ENCODE measurements at places on chromosomes 6 and 20.

DNA sequence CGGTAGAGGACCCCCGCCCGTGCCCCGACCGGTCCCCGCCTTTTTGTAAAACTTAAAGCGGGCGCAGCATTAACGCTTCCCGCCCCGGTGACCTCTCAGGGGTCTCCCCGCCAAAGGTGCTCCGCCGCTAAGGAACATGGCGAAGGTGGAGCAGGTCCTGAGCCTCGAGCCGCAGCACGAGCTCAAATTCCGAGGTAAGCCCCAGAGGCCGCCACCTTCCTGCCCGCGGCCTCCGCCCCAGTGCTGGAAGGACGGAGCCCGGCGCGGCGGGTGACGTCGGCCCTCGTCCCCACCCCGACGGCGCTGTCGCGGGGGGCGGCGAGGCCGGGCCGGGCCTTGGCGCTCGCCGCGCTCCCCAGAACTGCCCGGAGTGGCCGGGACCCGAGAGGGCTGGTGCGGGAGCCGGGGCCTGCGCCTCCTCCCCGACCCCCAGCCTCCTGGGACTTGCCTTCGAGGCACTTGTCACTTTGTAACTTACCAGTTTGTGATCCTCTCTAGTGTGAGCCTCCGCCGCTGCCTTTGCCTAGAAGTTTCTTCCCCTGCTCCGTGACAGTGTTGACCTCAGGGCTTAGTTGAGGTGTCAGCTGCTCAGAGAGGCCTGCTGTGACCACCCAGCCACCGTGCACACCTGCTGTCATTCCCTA is 417 bp downstream of the VAPB start:
- no peak for DNase-seq

DNA sequence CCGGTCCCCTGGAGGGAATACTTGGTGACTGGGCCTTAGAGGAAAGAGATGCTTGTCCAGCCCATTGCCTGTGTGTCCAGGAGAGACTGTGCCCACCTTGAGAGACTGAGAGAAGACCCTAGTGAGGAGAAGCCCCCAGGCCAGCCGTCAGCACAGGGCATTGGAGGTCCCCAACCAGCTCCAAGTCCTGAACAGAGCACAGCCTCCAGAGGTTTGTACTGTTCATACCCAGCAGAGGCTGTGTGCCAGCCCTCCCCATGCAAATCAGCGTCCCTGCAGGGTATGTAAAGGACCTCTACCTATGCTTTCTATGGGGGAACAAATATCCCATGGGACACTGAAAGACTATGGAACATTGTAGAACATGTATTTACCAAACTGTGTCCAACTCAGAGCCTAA is 8.4 kb downstream of the HLA-E start:
- DNase-seq = no peak

GRCh38 chr6:9511157-9511556 is 903.7 kb downstream of the TFAP2A start:
- no peak for DNase-seq

DNA sequence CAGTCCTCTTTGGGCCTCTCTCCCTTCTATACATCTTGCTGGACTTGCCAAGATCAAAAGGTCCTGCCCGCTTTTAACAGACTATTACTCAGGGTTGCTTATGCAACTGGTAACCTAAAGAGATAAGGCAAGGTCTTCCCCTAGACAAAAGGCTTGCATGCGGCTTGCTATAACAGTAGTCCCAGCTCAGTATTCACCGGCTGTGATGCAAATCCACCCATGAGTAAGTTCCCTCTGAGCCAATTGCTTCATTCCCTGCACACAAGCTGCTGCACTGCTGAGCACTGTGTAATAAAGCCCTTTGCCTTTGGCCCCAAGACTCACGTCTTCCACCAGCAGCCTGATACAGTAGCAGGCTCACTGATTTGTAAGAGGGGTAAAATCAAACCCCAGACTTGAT is 363.8 kb downstream of the PRKN start:
- no peak for DNase-seq

- no peak for DNase-seq
These were observed 350.5 kb downstream of the NRN1 start for GRCh38 chr6:5656226-5656625.

DNA sequence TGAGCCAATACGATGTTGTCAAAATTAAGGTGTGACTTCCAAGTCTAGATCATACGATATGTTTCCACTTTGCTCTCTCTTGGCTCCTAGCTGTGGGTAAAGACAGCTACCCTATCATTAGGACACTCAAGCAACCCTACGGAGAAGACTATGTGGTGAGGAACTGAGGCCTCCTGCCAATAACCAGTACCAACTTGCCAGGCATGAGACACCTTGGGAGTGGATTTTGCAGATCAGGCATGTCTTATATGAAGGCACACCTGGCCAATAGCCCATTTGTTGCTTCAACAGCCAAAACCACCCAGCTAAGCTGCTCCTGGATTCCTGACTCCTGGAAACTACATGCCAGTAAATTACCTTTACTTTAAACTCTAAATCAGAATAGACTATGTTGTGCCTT is 863.4 kb downstream of the DHX35 start:
- DNase-seq = no peak

GRCh38 chr6:30350524-30350923 is 5.6 kb downstream of the RPP21 start:
- DNase-seq = no peak

- DNase-seq = peak; percentile 39
These were observed 65.6 kb upstream of the KIF13A start for GRCh38 chr6:18053078-18053477.

DNA sequence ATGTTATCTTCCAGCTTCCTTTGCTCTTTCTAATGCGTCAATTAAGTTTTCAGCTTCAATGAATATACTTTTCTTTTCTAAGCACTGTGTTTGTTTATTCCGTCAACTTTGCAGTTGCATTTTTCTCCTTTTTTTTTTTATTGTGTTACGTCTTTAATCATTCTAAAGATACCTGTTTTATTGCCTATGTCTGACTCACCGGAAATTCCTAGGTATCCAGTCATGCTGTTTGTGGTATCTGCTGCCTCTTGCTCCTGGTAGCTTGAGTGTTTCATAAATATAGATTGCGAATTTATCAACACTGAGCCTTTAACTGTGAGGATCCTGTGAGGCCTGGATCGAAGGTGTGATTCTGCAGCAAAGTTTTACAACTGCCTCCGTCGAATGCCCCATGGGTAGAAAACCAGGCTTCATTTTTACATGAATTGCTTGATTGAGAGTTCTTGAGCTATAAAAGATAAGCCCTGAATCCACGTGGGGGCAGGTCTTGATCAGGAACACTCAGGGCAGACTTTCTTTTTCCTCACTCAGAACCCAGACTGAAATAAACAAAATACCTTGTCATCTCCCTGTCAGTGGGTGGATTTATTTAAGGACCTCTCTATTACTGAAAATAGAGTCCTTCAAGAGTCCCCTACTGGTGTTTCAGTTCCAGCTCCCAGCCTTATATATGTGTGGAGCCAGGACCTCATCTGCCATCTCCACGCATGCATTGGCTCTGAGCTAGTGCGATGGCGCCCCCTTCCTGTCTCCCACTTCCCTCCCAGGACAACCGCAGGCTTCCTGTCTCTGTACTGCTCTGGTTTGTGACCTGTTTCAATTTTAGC is 60.1 kb upstream of the LRRC1 start:
- peak; percentile 75 for DNase-seq

GRCh38 chr6:56690519-56691285 is 48.0 kb upstream of the DST start:
- DNase-seq = no peak

DNA sequence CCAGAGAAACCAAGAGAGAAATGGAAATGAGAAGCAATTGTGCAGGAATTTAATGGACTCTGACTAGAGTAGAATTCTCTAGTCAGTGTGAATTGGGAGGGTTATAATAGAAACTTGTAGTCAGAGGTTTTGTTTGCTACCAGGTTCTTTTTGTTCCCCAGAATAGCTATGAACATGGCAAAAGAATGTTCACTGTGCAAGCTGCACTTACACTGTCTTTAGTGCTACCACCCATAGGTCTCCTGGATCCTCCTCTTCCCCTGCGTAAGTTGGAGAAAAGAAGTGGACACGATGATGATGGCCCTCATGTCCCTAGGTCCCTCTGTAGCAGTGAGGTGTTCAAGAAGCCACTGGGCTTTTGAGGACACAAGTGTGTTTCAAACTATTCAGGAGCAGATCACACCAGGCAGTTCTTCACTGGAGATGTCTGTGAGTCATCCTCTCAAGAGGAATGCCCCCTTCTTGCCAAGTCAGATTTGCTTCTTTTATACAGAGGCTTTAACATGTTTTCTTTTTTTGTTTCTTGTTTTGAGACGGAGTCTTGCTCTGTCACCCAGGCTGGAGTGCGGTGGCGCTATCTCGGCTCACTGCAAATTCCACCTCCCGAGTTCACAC is 47.6 kb upstream of the SMIM8 start:
- peak; percentile 21 for DNase-seq

DNA sequence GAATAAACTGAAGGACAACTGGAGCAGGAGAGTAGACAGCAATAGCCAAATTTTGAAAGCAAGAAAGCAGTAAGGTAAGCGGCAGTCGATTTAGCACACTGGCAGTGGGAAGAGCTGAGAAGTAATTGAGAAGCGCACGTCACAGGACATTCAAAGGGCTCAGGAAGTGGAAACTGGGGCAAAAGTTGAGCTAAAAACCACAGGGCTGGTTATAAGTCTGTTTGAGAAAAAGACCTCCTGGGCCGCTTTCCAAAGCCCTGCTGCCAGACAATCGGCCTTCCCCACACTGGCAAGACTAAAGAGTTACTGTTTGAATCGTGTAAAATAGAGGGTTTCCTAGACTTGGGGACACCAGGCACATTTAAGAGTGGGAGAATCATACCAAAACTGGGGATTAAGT is 161.4 kb downstream of the DNAH8 start:
- DNase-seq = no peak

DNA sequence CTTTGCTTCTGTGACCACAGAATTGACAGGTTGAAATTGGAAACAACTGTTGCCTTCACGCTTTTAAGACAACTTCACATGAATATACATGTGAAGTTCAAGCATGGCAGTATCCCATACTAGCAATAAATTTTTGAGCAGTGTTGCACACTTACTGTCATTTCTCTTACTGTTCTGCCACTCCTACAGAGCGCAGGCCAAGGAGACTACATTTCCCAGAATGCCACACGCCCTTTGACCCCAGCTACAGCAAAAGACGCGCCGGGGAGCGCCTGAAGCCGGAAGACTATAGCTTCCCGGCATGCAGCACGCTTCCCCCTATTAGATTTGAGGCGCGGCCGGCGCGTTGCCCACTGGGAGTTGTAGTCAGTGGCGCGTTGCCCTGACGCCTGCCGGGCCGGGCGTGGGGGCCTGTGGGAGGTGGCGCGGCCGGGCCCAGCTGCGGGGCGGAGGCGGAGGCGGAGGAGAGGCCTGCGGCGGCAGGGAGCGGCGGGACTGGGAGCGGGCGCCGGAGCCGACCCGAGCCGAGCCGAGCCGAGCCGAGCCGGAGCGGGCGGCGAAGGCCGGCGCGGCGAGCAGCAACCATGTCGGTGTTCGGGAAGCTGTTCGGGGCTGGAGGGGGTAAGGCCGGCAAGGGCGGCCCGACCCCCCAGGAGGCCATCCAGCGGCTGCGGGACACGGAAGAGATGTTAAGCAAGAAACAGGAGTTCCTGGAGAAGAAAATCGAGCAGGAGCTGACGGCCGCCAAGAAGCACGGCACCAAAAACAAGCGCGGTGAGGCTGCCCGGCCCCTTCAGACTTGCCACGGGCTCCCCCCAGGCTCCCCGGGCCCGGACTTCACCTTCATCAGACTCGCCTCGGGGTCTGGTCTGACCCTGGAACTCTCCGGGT is at the start of gene CHMP4B:
TSS of gene CHMP4B (plus strand) at position 464 of the 891 bp plus-strand sequence. CDS start at position 585, 121 bp downstream.
- peak; percentile 91 for DNase-seq

- no peak for DNase-seq
These were observed 184.3 kb upstream of the PMEPA1 start for GRCh38 chr20:57894096-57894495.

DNA sequence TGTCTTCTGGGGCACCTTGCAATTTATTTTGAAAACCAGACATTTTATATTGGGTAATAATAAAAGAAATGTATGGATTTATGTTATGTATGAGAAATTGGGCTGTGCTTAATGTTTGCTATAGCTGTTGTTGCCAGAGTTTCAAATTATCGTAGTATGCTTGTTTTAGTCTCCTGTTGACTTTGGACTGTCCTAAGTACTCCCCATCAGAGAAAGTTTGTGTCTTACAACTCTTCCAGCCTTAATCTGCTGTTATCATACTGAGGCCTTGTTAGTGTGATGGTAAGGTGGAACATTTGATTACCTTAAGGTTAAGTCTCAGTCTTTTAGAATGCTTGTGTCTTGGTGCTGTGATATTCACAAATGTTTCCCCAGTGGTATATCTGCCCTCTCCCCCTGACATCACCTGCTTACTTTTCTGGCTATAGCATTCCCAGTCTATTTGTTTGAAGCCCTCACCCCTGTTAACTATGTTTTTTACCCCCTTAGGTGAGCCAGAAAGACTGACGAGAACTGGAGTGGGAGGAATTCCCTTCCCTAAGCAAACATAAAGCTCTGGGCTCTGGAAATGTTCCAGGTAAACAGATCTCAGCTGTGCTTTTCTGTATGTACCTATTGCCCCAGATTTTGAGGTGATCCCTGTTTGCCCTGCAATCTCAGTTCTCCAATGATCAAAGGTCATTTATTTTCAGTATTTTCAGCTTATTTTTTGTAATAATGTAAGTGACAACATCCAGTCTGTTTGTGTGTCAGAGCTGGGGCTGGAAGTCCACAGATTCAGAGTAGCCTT is 581.1 kb upstream of the CITED2 start:
- DNase-seq = no peak

- DNase-seq = no peak
These were observed 164.2 kb upstream of the AKAP12 start for GRCh38 chr6:151075527-151075926.

- no peak for DNase-seq
These were observed 42.6 kb upstream of the IFNGR1 start for GRCh38 chr6:137261761-137262160.
